CD8-positive, alpha-beta memory T cell (primary cell): ENCODE measurements at places on chromosomes 2 and 18.
A peak's percentile ranks its signal among the peaks of the same experiment; 100 is the strongest.

DNA sequence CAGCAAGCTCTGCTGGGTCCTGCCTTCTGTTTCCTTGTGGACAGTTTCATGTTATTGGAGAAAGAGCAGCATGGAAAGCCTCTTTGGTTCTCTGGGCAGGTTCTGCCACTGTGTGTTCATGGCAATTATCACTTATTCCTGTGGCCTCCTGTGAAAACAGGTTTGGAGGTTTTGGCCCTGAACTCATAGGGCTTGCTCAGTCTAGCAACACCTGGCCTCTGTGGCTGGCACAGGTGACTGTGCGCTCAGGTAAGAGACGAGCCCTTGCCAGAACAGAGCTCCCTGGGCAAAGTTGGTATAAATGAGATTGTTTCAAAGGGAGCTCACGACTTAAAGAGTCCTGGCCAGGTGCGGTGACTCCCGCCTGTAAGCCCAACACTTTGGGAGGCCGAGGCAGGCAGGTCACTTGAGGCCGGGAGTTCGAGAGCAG is 5.7 kb downstream of the CEP68 start:
- DNase-seq = no peak

DNA sequence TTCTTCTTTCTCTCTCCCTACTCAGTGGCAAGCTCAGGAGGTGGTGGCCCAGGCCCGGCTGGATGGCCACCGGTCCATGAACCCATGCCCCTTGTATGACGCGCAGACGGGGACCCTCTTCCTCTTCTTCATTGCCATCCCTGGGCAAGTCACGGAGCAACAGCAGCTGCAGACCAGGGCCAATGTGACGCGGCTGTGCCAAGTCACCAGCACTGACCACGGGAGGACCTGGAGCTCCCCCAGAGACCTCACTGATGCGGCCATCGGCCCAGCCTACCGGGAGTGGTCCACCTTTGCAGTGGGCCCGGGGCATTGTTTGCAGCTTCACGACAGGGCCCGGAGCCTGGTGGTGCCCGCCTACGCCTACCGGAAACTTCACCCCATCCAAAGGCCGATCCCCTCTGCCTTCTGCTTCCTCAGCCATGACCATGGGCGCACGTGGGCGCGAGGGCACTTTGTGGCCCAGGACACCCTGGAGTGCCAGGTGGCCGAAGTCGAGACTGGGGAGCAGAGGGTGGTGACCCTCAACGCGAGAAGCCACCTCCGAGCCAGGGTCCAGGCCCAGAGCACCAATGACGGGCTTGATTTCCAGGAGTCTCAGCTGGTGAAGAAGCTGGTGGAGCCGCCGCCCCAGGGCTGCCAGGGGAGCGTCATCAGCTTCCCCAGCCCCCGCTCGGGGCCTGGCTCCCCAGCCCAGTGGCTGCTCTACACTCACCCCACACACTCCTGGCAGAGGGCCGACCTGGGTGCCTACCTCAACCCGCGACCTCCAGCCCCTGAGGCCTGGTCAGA is 1.8 kb downstream of the NEU2 start:
- no peak for DNase-seq

GRCh38 chr18:36831139-36831538 is 2.2 kb downstream of the KIAA1328 start:
- DNase-seq = no peak

DNA sequence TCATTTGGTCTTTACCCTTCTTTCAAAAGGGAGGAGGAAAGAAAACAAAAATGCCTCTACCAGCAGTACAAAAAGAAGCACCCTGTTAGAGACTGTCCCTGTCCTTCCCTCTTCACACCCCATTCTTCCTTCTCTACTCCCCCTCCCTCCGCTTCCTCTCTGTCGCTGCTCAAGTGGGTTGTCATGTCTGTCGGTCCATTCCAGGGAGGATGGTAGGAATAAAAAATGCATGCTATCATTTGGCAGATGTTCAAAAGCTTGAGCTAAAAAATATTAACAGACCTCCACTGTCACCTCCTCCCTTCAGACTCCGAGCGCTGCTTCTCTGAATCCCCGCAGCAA is 482.0 kb downstream of the BCL11A start:
- DNase-seq = no peak

DNA sequence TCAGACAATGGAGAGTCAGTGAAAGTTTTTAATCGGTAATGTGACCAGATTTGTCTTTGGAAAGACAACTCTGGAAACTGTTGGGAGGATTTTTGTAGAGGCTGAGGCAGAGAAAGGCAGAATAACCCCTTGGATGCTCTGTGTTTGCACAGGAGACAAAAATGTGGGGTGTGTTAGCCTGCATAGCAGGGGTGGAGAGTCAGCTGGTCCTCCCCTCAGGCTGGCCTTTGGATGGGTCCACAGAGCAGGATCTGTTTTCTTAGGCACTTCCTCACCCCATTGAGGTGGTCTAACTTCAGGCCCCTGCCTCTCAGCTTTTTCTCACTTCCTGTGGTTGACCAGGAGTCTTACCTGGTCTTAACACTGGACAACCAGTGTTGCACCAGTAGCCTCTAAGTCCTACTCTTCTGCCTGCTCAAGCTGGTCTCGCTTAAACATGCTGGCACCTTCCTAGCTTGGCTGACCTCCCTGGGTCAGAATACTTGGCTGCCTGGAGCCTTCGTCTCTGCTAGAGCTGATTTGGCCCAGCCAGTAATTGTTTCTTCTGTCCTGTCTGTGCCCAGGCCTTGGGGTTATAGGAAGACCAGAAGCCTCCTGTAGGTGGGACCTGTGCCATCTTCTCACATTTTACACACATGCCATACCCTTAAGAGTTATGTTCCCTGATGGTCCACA is 259.8 kb upstream of the RASGRP3 start:
- DNase-seq = no peak

GRCh38 chr2:28484835-28485234 is 11.0 kb upstream of the PLB1 start:
- DNase-seq = no peak

- DNase-seq = no peak
Measured at GRCh38 chr2:10894264-10894935, 17.3 kb upstream of the KCNF1 start.

DNA sequence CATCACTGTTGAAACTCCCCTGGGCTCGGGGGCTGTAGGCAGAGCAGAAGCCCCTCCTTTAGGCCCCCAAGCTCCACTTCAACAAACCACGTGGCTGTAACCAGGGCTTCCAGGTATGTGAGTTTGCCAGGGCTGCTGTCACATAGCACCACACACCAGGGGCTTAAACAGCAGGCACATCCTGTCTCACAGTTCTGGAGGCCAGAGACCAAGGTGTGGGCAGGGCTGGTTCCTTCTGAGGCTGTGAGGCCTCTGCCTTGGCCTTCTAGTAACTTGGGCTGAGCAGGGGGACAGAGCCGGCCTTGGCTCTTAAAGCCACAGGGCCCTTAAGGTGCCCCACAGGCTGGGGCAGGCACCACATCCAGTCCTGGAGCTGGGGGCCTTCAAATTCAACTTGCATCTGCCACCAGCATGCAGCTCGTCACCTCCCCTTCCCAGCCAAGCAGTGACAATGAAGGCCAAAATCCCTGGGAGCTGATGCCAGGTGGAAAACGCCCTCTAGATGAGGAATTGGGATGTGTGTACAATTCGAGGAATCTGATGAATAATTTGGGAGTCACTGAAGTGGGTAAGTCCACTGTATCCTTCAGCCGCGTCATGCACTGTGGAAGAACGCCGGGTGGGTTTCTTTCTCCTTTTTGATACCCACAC is 104.2 kb upstream of the ODC1 start:
- no peak for DNase-seq

DNA sequence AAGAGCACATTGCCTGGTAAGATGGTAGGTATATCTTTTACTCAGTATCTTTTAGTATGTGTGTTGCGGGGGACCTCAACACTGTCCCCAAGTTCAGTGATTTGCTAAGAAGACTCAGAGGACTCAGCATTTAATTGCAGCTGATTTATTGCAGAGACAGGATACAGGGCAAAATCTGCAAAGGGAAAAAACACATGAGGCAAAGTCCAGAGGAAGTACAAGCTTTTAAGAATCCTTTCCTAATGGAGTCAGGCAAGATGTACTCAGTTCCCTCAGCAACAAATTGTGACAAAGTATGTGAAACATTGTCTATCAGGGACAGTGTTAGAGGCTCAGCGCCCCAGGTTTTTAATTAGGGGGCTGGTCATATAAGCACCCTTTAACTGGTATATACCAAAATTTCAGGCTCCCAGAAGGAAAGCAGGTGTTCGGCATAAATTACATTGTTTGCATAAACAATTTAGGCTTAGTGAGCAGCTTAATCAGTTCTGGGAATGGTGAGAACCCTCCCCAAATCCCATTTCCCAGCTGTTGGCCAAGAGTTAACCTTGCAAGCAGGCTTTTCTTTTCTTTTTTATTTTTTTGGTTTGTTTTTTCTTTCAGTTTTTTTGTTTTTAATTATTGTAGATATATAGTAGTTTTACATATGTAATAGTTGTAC is 41.7 kb downstream of the RAB3GAP1 start:
- DNase-seq = no peak

DNA sequence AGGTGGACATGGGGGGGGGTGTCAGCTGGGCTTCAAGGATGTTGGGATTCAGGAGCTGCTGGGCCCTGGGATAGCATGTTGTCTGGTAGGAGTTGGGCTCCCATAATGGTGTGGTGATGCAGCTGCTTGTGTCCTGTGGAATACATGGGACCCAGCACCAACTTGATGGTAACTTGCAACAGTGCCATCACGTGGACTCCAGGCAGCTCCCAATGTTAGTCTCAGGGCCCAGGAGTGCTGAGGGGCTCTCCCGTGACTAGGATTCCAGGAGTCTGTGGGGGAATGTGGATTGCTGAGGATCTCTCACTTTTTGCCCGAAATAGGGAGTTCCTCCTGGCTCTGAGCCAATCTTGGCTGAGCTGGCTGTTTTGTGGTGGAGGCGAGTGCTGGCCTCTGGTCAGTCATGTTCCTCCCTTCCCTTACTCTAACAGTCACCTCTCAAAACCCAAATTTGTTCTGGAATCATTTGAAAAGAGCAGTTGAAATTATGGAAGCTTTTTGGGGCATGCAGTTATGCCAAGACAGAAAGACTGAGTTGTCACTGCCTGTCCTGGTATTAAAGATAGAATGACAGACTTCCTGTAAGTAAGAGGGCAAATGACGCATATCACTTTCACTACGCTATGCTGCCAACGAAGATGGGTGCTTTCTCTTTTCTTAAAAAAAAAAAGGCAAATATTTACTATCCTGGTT is 607.1 kb downstream of the ADCYAP1 start:
- no peak for DNase-seq

- no peak for DNase-seq
Measured at GRCh38 chr2:31329081-31329625, 85.4 kb downstream of the XDH start.

GRCh38 chr2:58957188-58957840 is 716.2 kb upstream of the FANCL start:
- DNase-seq = no peak

DNA sequence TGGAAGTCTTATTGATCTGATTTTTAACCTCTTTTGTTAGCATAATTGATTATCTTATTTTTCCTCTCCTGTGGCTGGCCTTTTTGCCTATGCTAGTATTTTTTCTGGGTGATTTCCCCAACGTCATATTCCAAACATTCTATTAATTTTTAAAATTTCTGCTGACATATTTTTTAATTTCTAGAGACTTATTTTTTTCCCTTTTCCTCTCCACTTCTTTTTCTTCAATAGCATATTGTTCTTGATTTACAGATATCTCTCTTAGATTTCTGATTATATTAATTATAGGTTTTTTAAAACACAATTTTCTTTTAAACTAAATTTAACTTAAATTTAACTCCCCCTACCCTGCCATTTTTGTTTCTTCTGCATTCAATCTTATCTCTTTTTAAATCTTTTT is 47.2 kb upstream of the NR4A2 start:
- DNase-seq = no peak

- no peak for DNase-seq
Measured at GRCh38 chr2:46002507-46002883, 294.7 kb upstream of the EPAS1 start.

GRCh38 chr18:62196980-62197379 is 9.9 kb downstream of the RELCH start:
- no peak for DNase-seq

GRCh38 chr18:74368901-74369705 is 53.5 kb downstream of the C18orf63 start:
- DNase-seq = peak; percentile 42

GRCh38 chr2:135512099-135512498 is 18.9 kb downstream of the ZRANB3 start:
- DNase-seq = no peak
